Brain (organoid and tissue), 16 donors: ENCODE measurements at places on chromosomes 4 and X.

DNA sequence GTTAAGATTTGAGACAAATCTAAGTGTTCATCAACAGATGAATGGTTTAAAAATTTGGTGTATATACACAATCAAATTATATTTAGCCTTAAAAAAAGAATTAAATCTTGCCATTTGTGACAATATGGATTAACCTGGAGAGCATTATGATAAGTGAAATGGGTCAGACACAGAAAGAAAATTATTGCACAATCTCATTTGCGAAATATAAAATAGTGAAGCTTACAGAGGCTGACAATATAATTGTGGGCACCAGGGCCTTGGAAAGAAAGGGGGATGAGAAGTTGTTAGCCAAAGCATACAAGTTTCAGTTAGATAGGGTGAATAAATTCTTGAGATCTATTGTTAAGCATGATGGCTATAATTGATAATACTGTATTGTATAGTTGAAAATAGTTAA, 883.0 kb downstream of the TECRL start:
- DNase-seq: no peak

DNA sequence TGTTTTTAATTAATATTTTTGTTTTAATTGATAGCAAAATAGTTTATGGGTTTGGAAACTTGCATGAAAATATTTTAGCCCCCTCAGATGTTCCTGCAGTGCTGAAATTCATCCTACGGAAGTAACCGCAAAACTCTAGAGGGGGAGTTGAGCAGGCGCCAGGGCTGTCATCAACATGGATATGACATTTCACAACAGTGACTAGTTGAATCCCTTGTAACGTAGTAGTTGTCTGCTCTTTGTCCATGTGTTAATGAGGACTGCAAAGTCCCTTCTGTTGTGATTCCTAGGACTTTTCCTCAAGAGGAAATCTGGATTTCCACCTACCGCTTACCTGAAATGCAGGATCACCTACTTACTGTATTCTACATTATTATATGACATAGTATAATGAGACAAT, 40.4 kb downstream of the MAP7D3 start:
- no peak for DNase-seq

DNA sequence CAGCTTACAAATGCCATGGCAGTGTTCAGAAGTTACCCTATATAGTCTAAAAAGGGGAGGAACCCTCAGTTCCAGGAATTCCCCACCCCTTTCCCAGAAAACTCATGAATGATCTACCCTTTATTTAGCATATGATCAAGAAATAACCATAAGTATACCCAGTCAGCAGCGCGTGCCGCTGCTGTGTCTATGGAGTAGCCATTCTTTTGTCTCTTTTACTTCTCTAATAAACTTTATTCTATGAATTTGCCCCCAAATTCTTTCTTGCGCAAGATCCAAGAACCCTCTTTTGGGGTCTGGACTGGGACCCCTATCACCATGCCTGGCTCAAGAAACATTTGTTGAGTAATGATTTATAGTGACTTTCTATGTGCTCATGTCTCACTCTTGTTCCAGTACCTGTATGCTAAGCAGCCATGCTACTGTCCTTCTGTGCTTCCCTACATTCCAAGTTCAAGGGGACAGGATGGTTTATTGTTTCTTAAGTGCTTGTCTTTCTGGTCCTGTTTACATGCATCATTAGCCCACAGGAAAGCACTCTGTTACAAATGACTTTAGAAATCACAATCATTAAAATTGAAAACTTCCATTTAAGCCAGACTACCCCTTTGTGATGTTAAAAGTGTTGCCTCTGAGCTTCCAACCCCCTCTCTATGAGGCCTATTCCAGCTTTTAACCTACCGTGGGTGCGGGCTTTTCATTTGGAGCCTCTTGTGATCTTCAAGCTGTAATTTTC, 63.4 kb upstream of the S100G start:
- no peak for DNase-seq

DNA sequence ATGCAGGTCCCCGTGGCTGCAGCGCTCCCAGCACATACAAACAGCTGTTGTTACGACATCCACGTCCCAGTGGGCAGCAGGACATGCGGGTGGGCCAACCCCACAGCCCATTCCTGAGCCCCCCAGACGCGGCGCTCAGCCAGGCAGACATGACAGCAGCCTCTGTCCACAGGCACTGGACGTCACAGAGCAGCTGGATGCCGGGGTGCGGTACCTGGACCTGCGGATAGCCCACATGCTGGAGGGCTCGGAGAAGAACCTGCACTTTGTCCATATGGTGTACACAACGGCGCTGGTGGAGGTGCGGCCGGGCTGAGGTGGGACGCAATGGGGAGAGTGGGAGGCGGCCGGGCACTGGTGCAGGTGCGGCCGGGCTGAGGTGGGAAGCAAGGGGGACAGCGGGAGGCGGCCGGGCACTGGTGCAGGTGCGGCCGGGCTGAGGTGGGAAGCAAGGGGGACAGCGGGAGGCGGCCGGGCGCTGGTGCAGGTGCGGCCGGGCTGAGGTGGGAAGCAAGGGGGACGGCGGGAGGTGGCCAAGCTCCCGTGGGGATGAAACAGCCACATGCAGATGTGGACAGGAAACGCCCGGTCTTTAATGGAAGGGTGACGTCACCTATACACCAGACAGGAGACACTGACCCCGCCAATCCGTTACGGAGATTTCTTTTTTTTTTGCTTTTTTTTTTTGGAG, 9.4 kb downstream of the PLCXD1 start:
- DNase-seq: no peak

DNA sequence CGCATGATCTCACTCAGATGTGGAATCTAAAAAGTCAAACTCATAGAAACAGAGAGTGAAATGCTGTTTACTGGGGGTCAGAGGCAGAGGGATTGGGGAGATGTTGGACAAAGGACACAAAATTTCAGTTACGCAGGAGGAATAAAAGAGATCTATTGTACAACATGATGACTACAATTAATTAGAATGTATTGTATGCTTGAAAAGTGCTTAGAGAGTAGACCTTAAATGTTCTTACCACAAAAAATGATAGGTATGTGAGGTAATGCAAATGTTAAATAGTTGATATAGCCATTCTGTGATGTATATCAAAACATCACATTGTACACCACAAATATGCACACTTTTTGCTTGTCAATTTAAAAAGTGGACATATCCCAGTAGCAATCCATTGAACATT, 36.1 kb upstream of the PHKA2 start:
- DNase-seq: no peak
